Mesenchymal stem cell (in vitro differentiated cells and primary cell): ENCODE measurements at places on chromosomes 4 and X.

- peak; percentile 83 for DNase-seq
These were observed at the start of gene EPHA5 for GRCh38 chr4:65670331-65671031. TSS of gene EPHA5 (minus strand) at chr4:65670489. CDS start at chr4:65669742, 747 bp downstream.

GRCh38 chrX:53362449-53362848 lies 60.0 kb downstream of the SMC1A start:
- DNase-seq = peak; percentile 46

DNA sequence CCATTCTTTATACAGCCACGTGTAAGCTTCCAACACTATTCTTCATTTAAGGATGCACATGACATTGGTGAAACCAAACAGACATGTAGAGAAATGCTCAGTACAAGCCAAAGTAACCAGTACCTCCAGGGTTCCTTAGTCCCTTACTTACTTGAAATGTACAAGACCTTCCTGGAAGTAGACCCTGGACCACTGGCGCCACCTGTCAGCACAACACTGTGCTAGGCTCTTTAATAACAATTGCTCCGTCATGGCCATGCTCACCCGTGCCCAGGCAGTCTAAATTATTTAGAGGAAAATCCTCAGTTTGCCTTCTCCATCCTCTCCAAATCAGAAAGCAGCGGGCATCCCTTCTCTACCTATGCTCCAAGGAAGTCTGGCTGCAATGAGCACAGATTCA lies 52.7 kb downstream of the ADGRA3 start:
- DNase-seq = no peak

- DNase-seq = peak; percentile 39
These were observed 38.7 kb downstream of the ADD1 start for GRCh38 chr4:2882341-2882740.

GRCh38 chr4:116953947-116954346 lies 131.4 kb downstream of the TRAM1L1 start:
- DNase-seq = no peak
